ENCODE measurements at places on chromosomes 2 and 18. TPM values are rescaled to one million over a fixed set of nuclear protein-coding genes. Genes with fewer than 3 reads are reported as not detected.

The CRYGB gene
- not detected for total RNA-seq

The IL1F10 gene
- total RNA-seq: not detected

The CAPN14 gene
- 0.05 TPM for total RNA-seq

The ITGA4 gene
- 2.6 TPM for total RNA-seq

The ACTR1B gene
- 42.1 TPM for total RNA-seq

The SCG2 gene
- 0.98 TPM for total RNA-seq

Data from A549 treated with Hydrocortisone at 1 μM for 4 hours (cell line).